ENCODE measurements at places on chromosomes 11 and 22. TPM values are rescaled to one million over a fixed set of nuclear protein-coding genes. Genes with fewer than 3 reads are reported as not detected.

SLCO2B1 gene
- 31.7 TPM for total RNA-seq

TIGD3 gene
- 0.14 TPM for total RNA-seq

SAA2 gene
- total RNA-seq, result 0.59 TPM

TECTA gene
- total RNA-seq, result 3.9 TPM

OR51I1 gene
- not detected for total RNA-seq

RAB36 gene
- 1.1 TPM for total RNA-seq

TTLL8 gene
- total RNA-seq, result not detected

CD3E gene
- 2.2 TPM for total RNA-seq

TPH1 gene
- total RNA-seq, result 0.31 TPM

MUC2 gene
- not detected for total RNA-seq

THAP12 gene
- 19.4 TPM for total RNA-seq

UBQLNL gene
- 0.28 TPM for total RNA-seq

SCN3B gene
- total RNA-seq, result 0.91 TPM

PHOX2A gene
- not detected for total RNA-seq

- DNase-seq, result no peak
These were observed 14.4 kb downstream of the FADS2 start for GRCh38 chr11:61842528-61842820.

DNA sequence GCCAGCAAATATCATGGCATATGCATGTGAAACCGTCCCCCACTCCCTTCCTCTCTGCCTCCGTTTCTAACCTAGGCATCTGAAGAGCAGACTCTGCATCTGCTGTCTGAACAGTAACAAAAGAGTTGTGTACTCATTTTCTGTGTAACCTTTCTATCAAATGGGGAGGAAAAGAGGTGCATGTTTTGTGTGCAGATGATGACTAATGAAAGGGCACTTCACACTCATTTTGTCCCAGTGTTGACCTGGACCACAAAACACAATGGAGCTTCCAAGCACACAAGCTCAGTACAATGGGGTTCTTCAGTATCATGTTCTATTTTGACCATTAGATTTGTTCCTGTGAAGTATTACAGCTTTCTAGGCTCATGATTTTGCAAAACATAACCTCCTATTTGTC, 13.0 kb downstream of the JHY start:
- no peak for DNase-seq

DNA sequence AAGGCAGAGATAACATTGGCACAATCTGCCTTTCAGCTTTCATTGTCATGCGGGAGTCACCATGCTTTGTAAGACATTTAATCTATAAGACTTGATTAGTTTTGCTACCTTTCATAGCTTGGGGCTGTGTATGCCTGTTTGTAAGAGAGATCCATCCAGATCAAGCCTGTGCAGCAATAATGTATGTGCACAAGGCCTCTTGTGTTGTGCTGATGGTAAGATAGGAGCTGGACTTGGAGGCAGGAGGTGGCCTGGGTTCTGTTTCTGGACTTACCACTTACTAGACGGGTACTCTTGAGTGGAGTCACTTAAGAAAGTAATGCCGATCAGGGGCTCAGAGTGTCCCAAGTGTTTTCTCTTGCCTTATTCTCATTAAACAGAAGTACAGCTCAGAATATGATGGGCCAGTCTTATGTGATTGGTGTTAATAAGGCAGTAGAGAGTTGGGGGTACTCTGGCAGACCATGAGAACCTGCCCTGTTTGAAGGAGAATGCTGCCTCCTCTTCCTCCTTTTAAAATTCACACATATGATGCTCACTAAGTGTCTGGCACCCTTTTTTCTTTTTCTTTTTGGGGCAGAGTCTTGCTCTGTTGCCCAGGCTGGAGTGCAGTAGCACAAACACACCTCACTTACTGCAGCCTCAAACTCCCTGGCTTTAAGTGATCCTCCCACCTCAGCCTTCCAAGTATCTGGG, 30.9 kb downstream of the PTPRJ start:
- DNase-seq, result no peak

DNA sequence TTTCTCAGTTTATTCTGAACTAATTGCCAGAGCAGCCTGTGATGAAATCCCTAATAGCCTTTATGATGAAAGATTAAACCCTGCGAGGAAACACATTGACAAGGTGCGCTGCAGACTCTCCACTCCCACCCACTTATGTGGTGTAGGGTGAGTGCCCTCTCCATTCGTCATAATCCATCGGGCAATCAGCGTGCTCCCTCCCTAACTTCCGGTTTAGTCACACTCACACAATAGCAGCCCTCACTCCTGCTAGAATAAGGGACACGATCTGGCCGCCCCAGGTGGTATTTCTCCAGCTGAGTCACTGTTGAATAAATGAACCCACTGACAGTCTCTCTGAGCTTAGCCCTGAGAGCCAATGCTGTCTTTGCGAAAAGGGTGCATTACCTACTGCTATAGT, 188.3 kb downstream of the OPCML start:
- DNase-seq, result no peak

DNA sequence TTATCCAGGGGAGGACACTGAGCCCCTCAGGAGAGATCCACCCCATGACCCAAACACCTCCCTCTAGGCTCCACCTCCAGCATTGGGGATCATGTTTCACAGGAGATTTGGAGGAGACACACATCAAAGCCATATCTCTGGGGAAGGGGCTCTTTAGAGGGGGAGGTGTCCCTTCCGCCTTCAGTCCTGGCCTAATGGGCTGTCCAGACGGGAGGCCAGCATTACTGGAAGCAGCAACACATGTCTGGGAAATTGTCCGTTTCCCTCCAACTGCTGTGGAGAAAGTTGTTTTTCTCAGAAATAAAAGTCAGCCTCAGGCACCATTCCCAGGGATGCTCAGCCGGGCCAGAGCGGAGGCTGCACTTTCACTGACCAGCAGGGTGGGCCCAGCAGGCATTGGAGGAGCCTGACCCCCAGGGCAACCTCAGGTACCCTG, 9.5 kb downstream of the CACNA1I start:
- no peak for DNase-seq

GRCh38 chr11:110907629-110908028, 195.4 kb upstream of the ARHGAP20 start:
- no peak for DNase-seq

- DNase-seq, result no peak
These were observed 361.3 kb upstream of the MTNR1B start for GRCh38 chr11:92607969-92608722.

- DNase-seq, result peak; percentile 64
These were observed 91.5 kb downstream of the MORC2 start for GRCh38 chr22:30876915-30877553.

- DNase-seq, result no peak
These were observed 14.6 kb upstream of the ARHGEF17 start for GRCh38 chr11:73293356-73293936.

DNA sequence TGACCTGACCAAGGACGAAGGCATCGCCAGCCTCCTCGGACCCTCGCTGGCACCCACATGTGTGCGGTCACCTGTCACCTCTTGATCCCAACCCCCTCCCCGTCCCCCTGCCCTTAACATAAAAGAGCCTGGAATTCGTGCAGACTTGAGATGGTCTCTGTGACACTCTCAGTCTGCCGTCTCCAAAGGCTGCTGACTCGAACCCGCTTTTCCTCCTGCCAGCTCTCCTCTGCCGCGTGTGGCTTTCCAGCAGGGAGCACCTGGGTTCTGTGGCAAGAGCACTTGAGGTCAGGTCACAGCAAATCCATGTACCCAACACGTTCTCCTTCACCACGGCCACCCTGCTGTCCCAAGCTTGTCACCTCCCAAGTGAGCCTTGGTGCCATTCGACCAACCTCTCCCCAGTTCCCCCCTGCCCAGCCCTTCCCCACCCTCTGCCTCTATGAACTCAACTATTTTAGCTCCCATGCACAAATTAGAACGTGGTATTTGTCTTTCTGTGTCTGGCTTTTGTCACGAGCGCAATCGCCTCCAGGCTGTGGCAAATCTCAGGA, 207.6 kb downstream of the BRD1 start:
- no peak for DNase-seq

DNA sequence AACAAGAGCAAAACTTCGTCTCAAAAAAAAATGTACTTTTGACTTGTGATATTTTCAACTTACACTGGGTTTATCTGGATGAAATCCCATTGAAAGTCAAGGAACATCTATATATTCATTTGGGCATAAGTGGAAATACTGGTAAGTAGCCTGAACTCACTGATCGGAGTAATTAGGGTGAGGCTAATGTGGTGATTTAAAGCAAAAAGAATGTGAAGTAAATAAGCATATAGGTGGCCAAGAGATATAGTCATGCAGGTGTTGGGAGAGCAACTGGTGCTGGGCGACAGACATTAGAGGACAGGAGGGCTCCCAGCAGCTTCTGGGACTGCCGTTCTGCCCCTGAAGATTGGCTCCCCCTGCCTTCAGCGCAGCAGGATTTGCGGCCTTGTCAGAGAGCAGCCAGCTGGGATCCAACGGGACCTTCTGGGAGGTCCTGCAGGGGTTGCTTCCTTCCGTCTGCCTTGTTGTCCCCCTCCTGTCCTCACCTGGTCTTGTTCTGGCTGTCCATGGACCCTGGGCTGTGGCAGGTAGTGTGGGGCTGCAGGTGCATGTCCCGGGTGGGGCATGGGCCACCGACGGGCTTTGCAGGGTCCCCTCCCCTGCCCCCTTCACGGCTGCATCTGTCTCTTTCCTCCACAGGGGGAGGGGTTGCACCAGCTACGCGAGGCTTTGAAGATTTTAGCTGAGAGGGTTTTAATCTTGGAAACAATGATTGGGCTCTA, 14.1 kb downstream of the RHBDD3 start:
- DNase-seq, result no peak

DNA sequence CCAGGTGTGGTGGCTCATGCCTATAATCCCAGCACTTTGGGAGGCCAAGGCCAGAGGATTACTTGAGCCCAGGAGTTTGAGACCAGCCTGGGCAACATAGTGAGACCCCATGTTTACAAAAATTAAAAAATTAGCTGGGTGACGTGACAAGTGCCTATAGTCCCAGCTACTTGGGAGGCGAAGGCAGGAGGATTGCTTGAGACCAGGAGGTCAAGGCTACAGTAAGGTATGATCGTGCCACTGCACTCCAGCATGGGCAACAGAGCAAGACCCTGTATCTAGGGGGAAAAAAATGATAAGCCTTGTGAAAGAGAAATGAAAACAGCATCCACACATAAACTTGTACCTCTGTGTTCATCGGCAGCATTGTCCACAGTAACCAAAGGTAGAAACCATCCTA, 8.1 kb upstream of the CCND1 start:
- DNase-seq, result no peak

DNA sequence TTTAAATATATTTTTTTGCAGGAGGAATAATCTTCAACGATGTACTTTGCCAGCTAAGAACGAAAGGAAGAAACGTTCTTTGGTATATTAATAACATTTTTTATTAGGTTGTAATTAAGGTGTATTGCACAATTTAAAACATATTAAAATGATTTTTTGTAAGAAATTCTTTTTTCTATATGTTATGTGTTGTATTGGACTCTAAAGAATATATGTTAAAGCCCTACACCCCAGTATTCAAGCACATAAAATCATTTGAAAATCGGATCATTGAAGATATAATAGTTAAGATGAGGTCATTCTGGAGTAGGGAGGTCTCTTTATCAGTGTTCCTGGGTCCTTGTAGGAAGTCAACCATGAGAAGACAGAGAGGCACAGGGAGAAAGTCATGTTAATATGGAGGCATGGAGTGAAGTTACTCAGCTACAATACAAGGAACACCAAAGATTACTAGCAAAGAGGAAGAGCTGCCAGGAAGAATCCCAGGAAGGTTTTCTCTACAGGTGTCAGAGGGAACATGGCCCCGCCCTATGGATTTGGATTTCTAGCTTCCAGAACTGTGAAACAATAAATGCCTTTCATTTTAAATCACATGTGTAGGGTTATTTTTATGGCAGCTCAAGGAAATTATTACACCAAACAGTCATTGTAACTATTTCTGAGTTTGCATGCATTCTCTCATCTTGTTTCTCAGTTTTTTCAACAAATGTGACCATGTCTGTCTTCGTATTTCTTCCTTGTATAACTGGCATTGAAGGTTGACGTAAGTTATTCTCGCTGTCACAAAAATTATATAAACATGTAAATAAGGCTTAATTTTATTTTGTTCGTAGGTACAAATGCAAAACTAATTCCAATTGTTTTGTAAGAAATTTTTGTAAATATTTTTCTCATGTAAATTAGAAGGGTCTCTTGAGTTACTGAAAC, 75.4 kb upstream of the VPREB1 start:
- no peak for DNase-seq

GRCh38 chr11:120900643-120901042, 123.3 kb upstream of the TBCEL start:
- no peak for DNase-seq

GRCh38 chr11:4881860-4882500, at the start of gene OR51T1:
Gene OR51T1, plus strand, starts transcription at chr11:4881900. Its CDS starts 0 bp downstream, at chr11:4881900.
- DNase-seq, result no peak

- peak; percentile 41 for DNase-seq
These were observed 42.1 kb upstream of the MOB2 start for GRCh38 chr11:1528710-1529109.

DNA sequence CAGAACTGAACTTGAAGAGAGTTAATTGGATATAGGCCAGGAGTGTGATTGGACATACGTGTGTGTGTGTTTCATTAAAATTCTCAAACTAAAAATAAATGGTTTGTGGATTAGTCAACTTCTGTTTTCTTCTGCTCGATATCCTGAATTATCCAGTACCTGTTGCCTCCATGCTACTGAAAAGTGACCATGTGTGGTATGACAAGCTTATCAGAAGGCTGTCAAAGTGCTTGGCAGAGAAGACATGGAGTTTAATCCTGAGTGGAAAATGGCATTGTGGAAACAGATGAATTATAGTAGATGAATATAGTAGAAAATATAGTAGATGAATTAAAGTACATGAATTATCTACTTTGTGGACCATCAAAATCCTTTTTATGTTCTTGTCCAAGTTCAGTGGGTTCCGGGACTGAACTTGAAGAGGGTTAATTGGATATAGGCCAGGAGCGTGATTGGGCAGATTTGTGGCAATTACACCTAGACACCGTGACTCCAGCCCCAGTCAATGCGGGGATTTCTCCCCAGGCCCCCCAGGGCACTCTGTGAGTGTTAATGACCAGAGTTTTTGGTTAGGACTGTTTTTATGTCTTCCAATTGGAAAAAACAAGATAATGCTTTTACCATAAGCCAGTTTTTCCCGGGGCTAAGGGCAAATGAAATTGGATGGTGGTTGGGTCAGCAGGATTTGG, 30.1 kb downstream of the GRAMD1B start:
- no peak for DNase-seq

DNA sequence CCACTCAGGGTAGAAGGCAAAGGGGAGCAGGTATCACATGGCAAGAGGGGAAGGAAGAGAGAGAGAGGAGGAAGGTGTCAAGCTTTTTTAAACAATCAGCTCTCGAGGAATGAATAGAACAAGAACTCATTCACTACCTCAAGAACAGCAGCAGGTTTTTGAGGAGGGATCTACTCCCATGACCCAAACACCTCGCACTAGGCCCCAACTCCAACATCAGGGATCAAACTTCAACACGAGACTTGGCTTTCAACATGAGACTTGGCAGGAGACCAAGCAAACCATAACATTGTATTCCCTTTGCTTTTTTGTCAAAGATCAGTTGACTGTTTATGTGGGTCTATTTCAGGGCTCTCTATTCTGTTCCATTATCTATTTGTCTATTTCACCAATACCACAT, 26.9 kb upstream of the APOBEC3A start:
- no peak for DNase-seq

GRCh38 chr11:24760681-24761080, 263.8 kb downstream of the LUZP2 start:
- DNase-seq, result no peak

Measured in right cardiac atrium (tissue), 5 donors.